NCI-H2029 (cell line): ENCODE measurements at places on chromosomes 12 and 14.

DNA sequence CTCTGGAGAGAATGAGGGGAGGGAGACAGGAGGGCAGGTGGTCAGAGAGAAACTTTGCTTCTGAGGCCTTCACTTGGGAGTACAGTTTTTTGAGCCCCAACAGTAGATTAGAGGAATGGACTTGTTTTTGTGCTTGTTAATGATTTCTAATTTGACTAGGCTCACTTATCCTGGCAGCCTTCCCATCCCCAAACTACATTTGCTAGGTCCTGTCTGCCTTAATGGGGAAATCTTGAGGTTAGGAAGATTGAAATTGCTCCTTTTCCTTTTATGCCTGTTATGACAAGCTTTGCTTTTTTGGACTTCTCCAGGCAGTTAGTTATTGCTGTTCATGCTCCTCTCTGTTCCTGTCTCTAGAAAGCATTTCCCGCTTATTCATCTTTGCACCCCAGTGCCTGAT lies 37.7 kb downstream of the SYNE2 start:
- no peak for DNase-seq

- no peak for DNase-seq
Measured at GRCh38 chr14:100532154-100532861, 54.9 kb downstream of the BEGAIN start.

DNA sequence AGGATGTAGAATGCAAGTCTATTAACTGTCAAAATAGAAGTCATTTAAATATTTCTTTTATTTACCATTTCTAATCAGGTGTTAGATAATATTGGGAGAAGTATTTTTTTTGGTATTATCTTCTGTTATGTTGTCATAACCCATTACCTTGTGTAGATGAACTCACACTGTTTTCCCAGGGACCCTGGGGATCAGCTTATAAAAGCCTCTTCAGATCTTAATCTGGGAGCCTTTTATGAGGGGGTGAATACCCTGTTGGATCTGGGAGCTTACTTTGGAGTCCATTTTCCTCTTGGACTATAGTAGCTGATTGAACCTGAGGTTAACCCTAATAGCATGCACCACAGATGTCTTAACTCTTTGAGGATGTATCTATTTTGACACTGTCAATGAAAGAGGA lies 176.3 kb upstream of the ATP2B1 start:
- no peak for DNase-seq

GRCh38 chr12:93183940-93184671 lies 193.6 kb upstream of the NUDT4 start:
- DNase-seq, result no peak

GRCh38 chr12:86145156-86145555 lies 111.0 kb downstream of the MGAT4C start:
- no peak for DNase-seq

- DNase-seq, result no peak
Measured at GRCh38 chr14:68633131-68633991, 159.5 kb downstream of the ZFP36L1 start.
